Hippocampal formation (tissue), 2 donors: ENCODE measurements at places on chromosomes 13 and 19.

GRCh38 chr13:23956106-23956505 is 58.8 kb upstream of the C1QTNF9B start:
- no peak for DNase-seq

DNA sequence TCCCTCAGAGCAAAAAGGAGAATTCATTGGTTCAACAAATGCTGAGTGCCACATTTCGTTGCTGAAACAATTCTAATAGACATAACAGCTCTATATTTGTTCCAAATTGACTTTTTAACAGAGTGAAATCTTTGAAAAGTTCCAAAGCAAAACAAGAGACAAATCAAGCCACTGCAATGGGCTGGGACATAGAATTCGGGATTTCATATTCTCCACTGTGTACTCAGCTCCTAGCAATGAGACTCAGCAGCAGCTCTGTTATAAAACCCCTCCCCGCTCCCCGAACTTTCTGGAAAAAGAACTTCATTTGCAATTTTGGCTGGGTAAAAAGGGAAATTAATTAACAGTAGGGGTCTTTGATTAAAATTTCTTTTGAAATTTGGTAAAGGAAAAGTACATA is 11.3 kb downstream of the RFX2 start:
- no peak for DNase-seq

- DNase-seq: no peak
Measured at GRCh38 chr19:36151144-36152018, 866 bp downstream of the COX7A1 start.

GRCh38 chr13:101845245-101846020 is 393.0 kb downstream of the ITGBL1 start:
- no peak for DNase-seq

GRCh38 chr19:42563352-42564210 is 31.1 kb downstream of the CEACAM8 start:
- no peak for DNase-seq

DNA sequence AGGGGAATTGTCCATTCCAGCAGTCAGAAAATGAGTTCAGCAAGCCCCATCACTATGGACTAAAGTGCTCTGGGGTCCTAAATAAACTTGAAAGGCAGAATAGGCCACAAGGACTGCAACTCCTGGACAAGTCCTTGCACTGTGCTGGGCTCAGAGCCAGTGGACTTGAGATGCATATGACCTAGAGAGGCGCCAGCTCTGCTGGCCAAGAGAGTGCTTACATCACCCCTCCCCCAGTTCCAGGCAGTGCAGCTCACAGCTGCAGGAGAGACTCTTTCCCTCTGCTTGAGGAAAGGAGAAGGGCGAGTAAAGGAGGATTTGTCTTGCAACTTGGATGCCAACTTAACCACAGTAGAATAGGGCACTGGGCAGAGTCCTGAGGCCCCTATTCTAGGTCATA is 109.5 kb upstream of the WASF3 start:
- DNase-seq: no peak

DNA sequence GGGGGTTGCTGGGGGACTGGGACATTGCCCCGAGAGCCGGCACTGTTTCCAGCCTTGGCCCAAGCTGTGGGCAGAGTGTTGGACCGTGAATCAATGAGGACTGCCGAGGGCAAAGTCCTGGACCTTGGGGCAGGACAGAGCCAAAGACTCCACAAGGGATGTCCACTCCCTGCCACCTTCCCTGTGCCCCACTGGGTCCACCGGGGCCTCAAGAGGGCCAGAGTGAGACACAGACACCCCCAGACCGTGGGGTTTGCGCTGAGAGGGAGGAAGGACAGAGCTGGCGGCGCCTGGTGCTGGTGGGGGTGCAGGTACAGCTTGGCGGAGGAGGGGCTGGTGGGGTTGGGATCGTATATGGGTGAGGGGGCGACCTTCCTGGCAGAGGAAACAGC is 11.8 kb downstream of the MAST3 start:
- DNase-seq: no peak

DNA sequence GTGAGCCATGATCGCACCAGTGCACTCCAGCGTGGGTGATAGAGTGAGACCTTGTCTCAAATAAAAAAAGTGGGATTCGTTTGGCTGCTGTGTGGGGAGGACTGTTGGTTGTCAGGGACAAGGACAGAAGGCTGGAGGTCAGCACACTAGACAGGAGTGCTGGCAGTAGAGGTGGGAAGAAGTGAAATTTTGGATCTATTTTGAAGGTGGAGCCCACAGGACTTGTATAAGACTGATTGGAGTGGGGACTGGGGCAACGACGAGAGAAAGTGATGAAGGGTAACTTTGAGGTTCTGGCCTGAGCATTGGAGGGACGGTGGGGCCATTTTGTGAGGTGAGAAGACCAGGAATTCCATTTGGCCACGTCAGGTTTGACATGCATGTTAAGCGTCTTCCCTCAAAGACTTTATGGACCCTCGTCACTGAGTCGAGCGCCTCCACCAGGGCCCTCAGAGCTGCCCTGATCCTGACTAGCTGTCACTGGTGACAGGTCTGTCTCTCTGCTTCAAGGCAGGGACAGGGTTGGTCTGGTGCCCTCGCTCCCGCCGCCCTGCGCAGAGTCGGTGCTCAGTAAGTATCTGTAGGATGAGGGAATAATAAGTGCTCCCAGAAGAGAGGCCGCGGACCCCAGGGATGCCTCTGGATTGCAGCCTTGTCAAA is 673 bp downstream of the CTU1 start:
- no peak for DNase-seq

DNA sequence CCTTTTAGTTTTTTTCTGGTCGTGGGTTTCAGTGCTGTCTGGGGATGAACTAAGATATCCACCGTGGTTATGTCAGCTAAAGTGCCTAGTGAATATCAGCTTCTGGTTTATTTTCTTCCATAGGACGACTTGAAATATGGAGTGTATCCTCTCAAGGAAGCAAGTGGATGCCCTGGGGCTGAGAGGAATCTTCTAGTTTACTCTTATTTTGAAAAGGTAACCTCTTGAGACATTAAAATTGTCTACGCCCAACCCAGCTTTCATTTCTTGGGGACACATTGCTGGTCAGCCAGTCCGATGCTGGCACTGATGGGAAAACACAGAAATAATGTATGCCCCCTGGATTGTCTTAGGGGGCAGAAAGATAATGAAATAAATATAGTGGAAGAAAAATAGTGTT is 1.6 kb downstream of the ZNF431 start:
- DNase-seq: no peak
